ENCODE measurements at places on chromosomes 6 and 20.

- DNase-seq = no peak
These were observed 38.6 kb downstream of the ASXL1 start for GRCh38 chr20:32396646-32397160.

DNA sequence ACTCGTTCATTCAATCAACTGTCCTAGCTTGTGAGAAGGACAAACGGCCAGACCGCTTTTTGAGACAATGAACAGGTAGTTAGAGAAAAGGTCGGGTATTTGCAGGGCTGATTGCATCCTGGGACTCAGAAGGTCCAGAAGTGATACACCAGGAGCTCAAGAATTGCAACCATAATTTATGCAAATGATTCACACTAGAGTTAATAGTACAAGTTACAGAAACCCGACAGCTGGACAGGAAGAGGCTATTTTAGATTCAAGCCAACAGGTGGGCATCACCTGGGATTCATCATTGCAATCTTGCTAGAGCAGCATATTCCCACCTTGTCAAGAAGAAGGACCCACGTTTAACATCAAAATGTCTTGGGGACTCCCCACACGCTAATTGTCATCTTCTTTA is 83.5 kb downstream of the TNFAIP3 start:
- DNase-seq = no peak

GRCh38 chr6:69391106-69391505 is 405.7 kb downstream of the LMBRD1 start:
- DNase-seq = no peak

DNA sequence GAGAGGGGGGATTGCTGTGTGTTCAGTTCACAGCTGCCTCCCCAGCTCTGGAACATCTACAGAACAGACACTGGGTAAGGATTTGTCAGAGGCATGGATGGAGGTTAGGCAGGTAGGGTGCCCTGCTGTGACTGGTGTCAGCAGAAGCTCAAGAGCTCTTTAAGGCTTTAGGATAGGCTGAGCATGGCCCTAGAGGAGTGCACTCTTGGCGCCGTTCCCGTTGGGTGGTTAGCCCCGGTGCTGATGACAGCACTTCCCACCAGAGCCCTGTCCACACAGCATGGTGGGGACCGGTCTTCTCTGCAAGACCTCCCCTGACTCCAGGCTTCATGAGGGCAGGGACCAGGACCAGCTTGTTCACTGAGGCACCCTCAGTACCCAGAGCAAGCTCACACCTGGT is 262.0 kb downstream of the BMP7 start:
- DNase-seq = no peak

- DNase-seq = no peak
These were observed 76.0 kb upstream of the TOX2 start for GRCh38 chr20:43838703-43839060.

- no peak for DNase-seq
These were observed 157.8 kb upstream of the RUNX2 start for GRCh38 chr6:45170309-45170708.

DNA sequence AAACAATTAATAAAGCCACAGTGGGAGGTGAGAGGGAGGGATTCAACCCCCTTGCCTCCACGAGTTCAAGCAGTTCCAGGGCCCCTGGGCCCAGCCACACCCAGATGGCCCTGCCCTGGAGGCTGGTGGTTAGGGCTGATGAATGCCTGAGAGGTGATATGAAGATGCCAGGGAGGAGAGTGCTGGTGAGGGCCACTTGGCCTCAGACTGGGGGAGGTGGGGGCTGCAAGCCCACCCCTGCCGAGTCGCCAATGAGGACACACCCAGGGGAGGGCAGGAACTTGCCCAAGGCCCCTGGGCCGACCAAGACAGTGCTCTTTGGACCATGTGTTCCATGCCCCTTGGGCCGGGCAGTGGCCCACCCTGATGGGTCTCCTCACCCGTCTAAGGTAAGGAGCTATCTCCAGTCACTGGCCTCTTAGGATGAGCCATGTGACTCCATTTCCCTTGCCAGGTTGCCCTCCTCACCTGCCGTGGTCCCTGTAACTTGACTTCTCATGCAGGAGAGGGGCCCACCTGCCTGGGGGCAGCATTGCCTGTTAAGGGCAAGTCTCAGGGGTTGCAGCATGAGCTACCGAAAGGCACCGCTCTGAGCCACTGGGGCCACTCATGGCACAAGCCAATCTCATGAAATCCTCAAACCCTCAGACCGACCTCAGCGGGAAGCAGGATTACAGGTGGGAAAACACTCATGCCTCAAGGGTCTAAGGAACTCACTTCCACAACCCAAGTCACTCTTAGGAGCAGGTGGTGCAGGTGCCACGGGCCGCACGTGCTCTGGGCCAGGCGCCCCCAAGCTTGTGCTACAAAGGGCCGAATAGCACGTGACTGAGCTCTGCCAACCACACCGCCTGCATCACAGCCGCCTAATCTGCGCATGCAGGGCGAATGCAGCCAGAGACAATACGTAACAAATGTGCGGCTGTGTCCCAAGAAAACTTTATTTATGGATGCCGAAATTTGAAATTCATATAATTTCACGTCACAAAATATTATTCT is 147.4 kb upstream of the MLN start:
- no peak for DNase-seq

- no peak for DNase-seq
These were observed 137.0 kb upstream of the STXBP5 start for GRCh38 chr6:147067184-147067583.

GRCh38 chr20:10555865-10556308 is 117.9 kb downstream of the JAG1 start:
- no peak for DNase-seq

GRCh38 chr20:15485519-15485918 is 1087.7 kb downstream of the KIF16B start:
- no peak for DNase-seq

DNA sequence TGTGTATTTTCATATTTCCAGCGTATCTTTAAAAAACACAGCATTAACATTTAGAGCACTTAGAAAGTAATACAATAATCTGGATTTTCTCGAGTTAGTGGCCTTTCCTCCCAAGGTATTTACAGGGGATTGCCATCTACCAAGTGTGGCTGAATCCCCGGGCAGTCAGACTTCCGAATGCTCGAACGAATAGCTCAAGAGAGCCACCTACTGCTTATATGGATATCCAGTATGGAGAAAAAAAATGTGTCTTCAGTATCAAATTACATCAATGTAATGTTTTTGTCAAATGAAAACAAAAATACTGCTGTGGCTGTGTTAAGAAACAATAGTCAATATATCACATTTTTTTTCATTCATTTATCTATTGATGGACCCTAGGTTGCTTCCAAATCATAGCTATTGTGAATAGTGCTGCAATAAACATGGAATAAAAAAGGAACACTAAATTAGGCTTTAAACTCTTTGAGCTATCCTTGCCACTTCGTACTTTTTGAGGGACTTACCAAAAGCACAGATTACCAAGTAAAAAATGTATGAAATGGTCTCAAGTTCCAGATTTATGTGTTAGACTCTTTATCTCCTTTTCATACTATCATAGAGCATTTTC is 654.5 kb upstream of the PTCHD4 start:
- DNase-seq = no peak

- DNase-seq = no peak
These were observed 11.0 kb downstream of the TSPYL1 start for GRCh38 chr6:116268589-116269293.

GRCh38 chr6:112160745-112161144 is 73.4 kb downstream of the FAM229B start:
- no peak for DNase-seq

GRCh38 chr6:104711371-104711770 is 148.3 kb downstream of the HACE1 start:
- no peak for DNase-seq

DNA sequence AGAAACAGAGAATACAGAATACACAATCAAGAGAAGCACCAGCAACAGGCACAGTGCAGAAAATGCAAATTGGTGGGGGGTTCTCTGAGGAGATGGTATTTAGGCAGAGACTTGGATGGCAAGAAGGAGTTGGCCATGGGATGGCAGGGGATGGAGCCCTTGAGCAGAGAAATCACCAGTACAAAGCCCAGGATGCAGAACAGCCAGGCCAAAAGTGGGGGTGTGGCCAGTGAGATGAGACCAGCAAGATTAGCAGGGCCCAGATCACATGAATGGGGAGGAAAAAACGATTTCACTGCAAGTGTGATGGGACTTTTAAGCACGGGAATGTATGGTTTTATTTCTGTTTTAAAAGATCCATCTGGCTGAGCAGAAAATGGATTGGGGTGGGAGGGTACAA is 63.4 kb downstream of the TRAM2 start:
- DNase-seq = no peak

DNA sequence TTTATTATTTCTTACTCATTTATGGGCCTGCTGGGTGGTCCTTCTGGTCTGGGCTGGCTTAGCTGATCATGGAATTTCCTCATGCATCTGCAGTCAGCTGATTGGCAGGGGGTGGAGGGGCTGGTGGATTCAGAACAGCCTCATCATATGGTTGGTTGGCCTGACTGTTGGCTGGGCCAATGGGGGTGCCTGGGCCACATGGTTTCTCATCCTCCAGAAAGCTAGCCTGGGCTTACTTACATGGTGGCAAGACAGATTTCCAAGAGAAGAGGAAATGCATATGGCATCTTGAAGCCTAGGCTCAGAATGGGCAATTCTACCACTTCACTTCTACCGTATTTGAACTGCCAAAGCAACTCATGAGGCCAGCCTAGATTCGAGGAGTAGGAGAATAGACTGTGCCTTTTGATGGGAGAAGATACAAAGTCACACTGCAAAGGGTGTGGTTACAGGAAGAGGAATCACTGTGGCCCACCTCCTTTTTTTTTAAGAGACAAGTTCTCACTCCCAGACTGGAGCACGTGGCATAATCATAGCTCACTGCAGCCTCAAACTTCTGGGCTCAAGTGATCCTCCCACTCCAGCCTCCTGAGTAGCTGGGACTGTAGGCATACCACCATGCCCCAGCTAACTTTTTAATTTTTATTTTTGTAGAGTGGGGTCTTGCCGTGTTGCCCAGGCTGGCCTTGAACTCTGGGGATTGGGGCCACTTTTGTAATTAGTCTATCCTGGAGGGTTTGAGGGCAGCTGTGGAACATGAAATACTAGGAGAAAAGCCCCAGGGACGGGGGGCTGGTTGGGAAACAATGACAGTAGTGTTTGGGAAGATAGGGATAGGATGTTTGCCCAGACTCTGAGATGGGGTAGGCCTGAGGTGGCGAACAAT is 47.6 kb upstream of the RNF24 start:
- no peak for DNase-seq

DNA sequence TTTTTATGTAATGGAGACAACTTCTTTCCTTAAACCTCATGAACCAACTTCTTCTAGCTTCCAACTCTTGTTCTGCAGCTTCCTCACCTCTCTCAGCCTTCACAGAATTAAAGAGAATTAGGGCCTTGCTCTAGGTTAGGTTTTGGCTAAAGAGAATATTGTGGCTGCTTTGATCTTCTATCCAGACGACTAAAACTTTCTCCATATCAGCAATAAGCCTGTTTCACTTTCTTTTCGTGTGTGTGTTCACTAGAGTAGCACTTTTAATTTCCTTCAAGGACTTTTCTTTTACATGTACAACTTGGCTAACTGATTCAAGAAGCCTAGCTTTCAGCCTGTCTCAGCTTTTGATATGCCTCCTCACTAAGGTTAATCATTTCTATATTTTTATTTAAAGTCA is 596.1 kb upstream of the NRSN1 start:
- DNase-seq = no peak

DNA sequence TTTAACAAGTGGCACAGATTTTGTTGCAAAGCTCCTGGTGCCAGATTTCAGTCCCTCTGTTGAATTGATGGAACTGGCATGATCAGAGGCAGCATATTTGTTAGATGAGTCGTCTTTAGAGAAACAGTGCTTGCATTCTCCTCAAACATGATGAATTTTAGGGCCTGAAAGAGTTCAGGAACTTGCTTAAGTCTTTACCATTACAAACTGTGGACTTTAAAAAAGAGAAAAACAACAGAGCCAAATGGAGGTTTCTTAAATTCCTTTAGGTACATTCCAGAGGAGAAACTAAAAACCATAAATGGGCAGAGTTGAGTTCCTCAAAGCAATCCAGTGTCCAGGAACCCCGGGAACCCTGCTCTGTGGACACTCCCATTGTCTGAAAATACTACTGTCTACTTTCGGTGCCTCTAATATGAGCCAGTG is 2.5 kb downstream of the GTF2H5 start:
- DNase-seq = no peak

DNA sequence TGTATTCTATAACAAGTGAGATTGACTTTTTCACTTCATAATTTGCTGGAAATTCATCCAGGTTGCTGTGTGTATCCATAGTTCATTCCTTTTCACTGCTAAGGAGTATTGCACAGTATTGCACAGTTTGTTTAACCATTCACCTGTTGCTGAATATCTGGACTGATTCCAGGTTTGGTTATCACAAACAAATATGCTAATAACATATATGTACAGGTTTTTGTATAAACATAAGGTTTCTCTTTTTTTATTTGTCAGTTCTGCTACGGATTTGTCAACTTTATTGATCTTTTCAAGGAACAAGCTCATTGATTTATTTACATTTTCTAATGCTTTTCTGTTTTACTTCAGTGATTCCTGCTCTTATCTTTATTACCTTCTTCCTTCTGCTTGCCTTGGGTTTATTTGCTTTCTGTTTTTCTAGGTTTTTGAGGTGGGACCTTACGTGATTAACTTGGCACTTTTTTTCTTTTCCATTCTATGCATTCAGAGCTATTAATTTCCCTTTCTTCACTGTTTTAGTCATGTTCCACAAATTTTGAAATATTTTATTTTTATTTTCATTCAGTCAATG is 117.0 kb upstream of the OGFRL1 start:
- no peak for DNase-seq

DNA sequence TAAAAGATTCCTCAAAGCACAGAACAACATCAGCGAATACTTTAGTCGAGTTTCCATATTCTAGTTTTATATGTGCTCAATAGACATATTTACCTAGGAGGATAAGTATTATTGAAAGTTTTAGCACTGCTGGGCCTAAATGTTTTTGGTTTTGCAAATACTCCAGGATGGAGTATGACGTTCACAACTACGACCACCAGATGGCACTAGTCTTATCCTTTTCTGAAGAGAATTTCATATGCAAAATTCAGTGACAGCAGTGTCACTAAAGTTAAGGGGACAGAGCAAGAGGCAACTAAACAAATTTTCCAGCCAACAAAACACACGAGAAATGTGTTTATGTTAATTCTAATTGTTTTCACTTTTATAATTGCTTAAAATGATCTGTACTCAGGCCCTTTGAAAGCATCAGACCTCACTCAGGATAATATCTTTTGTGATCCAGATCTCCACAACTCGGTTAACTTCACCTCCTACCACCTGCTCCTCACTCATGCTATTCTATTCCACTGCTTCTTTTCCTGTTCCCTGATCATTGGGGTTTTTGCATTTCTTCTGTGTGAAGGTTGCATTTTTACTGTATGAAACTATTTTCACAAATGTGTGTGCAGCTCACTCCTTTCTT is 220.8 kb downstream of the TRDN start:
- no peak for DNase-seq

- no peak for DNase-seq
These were observed 280.6 kb downstream of the FARS2 start for GRCh38 chr6:5541751-5542432.

DNA sequence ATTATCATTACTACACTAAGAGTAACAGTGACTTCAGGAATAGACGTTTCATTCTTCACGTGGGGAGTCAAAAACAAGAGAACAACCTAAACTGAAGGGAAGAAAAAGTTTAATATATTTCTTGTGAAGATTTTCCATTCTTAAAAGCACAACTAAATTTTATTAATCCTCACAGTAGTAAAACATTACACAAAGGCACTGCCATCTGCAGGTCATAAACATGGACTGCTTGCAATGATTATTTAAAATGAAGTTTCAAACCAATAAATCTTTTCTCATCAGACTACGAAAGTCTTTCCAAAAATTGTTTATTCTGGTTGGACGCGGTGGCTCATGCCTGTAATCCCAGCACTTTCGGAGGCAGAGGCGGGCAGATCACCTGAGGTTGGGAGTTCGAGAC is 2.6 kb downstream of the NCOA5 start:
- no peak for DNase-seq

Measured in activated CD8-positive, alpha-beta memory T cell treated with anti-CD3 and anti-CD28 coated beads for 24 hours (primary cell).